ENCODE measurements at places on chromosomes 7 and 10.

GRCh38 chr10:133158437-133158755, 1.6 kb upstream of the KNDC1 start:
- no peak for DNase-seq

- no peak for DNase-seq
Measured at GRCh38 chr7:37149051-37149772, 299.5 kb downstream of the ELMO1 start.

- DNase-seq, result no peak
Measured at GRCh38 chr7:70093205-70093904, 495.1 kb downstream of the AUTS2 start.

GRCh38 chr7:90958647-90959046, 305.6 kb upstream of the FZD1 start:
- no peak for DNase-seq

DNA sequence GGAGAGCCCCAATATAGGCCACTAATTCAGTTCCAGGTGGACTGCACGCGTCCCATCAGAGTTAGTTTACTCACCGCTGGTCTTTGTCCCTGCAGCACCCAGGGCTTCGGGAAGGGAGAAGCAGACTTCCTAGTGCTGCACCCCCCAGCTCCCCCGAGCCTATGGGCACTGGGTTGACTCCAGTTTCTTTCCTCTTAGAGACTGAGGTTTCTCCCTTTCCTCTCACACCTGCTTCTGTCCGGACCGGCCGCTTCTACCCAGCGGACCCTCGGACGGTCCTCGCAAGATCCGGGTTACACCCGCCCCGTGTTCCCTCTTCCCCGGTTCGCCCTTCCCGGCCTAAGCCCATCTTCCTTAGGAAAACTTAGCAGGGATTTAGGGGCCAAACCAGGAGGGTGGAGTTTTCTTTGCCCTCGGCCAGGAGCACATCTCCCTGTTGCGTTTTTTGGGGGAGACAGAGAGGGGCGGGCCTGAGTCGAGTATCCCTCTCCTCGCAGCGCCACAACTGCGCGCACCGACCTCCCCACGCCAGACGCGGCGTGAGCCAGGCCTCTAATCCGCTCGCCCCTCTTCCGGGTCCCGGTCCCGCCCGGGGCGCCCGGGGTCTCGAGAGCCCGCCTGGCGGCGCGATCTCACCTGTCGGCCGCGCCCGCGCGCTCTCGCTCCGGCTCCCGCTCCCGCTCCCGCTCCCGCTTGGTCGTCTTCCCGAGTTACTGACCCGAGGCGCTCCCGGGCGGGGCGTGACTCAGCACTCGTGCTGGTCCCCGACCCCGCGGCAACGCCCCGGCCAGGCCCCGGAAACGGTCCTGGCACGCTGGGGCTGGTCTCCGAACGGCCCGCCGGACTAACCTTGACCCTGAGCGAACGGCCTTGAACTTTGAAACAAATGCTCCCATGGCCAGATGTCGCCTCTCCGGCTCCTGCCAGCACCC, at the start of gene AIFM2:
AIFM2 (minus strand) TSS at position 728 of the 932 bp plus-strand sequence. CDS start 8,741 bp downstream, outside the sequence.
- DNase-seq, result peak; percentile 9

DNA sequence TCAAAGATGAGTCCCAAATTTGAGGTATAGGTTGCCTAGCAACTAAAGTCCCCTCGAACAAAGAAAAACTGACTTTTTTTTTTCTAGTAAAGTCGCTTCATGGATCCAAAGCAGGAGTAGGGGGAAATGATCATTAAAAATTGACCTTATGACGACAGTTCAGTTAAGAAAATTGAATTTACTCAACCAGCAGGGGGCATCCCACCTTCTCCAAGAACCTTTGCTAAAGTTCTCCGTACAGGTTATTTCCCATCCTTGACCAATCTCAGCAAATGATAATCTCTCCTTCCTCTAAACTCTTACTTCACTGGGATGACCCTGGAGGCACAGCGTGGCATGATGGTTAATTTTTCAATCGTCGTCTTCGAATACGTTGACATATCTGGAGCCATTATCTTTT, 228.3 kb downstream of the CALN1 start:
- DNase-seq, result no peak

- DNase-seq, result no peak
Measured at GRCh38 chr7:2148189-2148588, 84.6 kb downstream of the MAD1L1 start.

GRCh38 chr10:68576118-68576517, 16.0 kb downstream of the TET1 start:
- no peak for DNase-seq

- no peak for DNase-seq
Measured at GRCh38 chr7:102107474-102108104, 179.1 kb upstream of the SH2B2 start.

DNA sequence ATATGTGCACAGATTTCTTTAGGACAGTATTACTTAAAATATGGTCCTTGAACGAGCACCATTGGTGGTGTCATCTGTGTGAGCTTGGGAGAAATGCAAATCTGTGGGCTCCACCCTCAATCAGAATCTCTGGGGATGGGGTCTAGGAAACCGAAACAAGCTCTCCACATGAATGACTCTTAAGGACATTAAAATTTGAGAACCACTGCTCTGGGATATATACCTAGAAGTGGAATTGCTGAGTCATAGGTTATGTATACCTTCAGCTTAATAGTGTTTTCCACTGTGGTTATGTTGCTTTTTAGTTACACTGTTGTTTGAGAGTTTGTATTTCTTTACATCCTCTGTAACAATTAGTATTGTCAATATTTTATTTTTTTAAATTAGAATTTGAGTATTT, 24.0 kb downstream of the ZNRF2 start:
- DNase-seq, result no peak

- no peak for DNase-seq
Measured at GRCh38 chr10:32269343-32270100, 77.4 kb downstream of the EPC1 start.

DNA sequence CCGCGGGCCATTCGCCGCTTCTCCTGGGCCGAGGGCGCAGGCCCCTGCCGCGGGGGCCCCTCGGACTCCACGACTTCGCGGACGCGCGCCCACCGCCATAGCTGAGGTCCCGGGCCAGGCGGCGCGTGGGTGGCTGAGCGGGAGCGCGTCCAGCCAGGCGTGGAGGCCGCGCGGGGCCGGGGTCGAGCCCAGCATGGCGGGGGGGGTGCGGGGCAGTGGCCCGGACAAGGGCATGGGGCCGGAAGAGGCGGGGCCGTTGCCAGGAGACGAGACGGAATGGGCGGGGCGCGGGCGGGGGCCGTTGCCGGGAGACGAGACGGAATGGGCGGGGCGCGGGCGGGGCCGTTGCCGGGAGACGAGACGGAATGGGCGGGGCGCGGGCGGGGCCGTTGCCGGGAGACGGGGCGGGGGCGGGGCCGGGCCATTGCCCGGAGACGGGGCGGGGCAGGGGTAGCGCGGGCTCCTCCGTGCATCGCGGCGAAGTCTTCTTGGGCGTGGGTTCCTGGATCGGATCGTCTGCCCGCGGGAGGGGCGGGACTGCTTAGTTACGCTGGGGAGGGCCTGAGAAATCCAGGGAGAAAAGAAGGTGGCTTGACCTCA, 14.8 kb downstream of the ADAM8 start:
- DNase-seq, result peak; percentile 42

- no peak for DNase-seq
Measured at GRCh38 chr10:97684866-97685394, 2.1 kb downstream of the AVPI1 start.

DNA sequence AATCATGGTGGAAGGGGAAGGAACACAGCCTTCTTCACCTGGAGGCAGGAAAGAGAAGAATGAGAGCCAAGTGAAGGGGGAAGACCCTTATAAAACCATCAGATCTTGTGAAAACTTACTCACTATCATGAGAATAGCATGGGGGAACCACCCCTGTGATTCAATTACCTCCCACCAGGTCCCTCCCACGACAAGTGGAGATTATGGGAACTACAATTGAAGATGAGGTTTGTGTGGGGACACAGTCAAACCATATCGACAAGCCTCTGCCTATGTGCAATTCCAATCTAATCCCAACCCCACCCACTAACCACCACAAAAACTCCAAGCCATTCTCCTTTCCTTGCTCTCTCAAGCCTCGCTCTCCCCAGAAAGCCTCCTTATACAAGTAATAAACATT, 69.2 kb downstream of the TAC1 start:
- DNase-seq, result no peak

- peak; percentile 16 for DNase-seq
Measured at GRCh38 chr10:1163831-1164230, 107.6 kb downstream of the WDR37 start.

DNA sequence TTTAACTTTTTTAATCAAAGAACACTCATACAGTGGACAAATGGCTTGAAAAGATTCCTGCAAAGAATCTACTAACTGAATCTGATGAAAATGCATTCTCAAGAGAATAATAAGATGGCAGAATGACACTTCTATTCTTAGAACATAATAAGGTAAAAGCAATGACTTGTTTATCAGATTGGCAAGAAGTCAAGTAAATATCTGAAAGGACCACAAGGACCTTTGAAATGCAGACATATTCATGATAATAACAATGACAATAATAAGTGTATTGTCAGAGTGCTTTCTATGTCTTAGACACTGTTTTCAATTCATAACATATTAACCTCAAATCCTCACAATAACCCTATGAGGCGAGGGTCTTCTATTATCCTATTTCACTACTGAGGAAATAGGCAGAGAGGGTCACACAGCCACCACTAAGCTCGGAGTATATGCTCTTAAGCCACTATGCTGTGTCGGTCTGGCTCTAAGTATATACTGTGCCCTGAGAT, 10.6 kb downstream of the HACD1 start:
- no peak for DNase-seq

GRCh38 chr7:85172530-85172941, 14.3 kb downstream of the SEMA3D start:
- DNase-seq, result peak; percentile 57

GRCh38 chr10:88088441-88089340, 225.3 kb downstream of the PTEN start:
- no peak for DNase-seq

- DNase-seq, result no peak
Measured at GRCh38 chr10:115939101-115939854, 333.7 kb downstream of the GFRA1 start.

GRCh38 chr10:89308266-89308665, 6.4 kb downstream of the IFIT2 start:
- no peak for DNase-seq

DNA sequence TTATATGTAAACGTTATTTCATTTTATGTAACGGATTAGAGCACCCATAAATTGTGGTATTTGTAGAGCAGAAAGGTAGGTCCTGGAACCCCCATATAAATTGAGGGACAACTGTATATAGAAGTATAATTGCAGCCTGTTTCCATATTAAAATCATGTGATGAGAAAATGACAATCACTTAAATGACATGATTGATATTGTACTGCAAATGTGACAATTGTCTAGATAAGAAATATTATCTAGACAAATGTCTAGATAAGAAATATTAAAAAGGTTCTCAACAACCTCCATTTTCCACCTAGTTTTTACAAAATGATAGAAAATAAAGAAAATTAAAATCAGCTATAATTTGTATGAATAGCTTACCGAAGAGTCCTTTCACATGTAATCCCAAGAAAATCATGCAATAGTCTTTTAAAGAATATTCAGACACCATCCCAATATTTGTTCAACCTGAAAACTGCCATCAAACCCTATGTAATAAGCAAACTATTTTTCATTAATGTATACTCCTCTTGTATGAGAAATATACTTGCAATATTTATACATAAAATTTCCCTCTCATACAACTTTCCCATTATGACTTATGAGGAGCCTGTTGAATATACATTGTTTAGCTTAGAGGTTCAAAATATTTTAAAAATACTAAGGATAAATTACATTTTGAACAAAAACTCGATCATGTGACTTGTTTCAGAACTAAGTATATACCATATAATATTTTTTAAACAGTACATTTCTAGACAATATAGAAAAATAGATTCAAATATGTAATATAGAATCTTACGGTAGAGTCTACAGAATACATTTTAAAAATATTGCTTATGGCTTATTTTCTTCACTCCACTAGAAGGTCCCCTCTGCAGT, 153.2 kb downstream of the CRPPA start:
- no peak for DNase-seq

GRCh38 chr7:93574646-93575554, at the start of gene CALCR:
Gene CALCR, minus strand, starts transcription at chr7:93574724. Its CDS starts 87,743 bp downstream, at chr7:93486981.
- no peak for DNase-seq

- no peak for DNase-seq
Measured at GRCh38 chr7:80791509-80791929, 127.3 kb downstream of the SEMA3C start.

GRCh38 chr7:155201325-155202087, 96.2 kb upstream of the INSIG1 start:
- DNase-seq, result no peak

- no peak for DNase-seq
Measured at GRCh38 chr10:67259319-67259929, 333.6 kb downstream of the LRRTM3 start.

DNA sequence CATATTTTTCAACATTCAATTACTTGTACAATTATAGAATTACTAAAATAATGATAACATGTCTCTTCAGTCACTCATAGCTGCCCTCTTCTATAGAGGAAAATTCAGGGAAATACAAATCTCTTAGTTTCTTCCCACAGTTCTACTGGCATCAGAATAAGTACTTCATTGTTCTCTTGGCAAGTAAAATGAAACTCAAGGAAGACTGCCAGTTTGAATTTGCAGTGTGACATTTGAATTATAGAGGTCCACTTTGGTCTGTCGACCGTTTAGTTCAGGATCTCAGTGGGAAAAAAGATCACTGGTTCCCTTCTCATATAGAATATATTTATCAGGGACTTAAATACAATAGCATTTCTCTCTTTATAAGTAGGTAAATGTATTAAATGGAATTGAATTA, 114.5 kb downstream of the PON1 start:
- no peak for DNase-seq

DNA sequence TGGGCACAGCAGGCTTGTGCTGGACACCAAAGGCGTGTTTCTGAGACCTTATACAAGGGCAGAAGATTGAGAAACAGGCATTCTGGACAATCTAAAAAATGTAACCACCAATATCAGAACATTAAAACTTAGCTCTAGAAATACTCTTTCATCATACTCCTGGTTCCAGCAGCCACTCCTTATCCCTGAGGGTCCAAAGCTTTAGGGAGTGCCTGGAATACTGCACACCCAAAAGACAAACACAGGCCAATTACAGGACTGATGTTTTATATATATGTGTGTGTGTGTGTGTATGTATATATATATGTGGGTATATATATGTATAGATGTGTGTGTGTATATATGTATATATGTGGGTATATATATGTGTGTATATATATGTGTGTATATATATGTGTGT, 39.6 kb downstream of the FAM171A1 start:
- DNase-seq, result no peak

DNA sequence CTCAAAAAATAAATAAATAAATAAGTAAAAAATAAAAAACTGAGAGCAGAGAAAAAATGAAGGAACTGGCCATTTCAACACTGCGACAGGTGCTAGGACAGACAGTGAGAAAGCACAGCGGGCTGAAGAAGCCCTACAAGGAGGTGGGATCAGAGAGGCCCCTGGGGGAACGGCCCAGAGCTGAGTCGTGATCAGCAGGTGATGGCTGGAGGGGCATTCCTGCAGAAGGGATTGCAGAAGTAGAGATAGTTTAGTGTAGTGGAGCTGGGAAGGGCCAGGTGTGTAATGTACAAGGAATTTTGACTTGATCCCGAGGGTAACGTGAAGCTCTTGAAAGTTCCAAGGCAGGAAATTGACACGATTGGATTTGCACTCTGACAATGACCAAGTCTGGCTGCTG, 112.1 kb downstream of the CUL2 start:
- no peak for DNase-seq

All from MV-4-11 (cell line).